ENCODE measurements at places on chromosomes 4 and X. TPM values are rescaled to one million over a fixed set of nuclear protein-coding genes. Genes with fewer than 3 reads are reported as not detected.

Gene RBM46
- total RNA-seq: not detected

Gene PGK1
- 1,050 TPM for total RNA-seq

- DNase-seq: no peak
Observed at GRCh38 chr4:77510367-77510766, 95.3 kb upstream of the CXCL13 start.

DNA sequence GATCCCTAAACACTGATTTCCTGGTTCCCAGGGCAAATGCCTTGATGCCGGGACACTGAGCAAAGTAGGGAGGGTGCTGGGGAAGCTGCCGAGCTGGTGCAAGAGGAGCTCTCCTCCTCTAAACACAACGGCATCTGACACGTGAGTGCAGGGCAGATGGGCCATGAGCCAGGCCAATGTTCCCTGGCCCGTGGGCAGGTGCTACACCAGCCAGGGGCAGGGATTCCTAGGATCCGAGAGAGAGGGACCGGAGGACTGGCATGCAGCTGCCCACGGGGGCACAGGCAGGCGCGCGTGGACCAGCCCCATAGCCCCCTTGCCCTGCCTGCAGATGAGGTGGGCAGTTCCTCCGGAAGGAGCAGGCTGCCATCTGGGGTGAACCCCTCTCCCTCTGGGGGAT is 66.8 kb upstream of the AFAP1 start:
- no peak for DNase-seq

DNA sequence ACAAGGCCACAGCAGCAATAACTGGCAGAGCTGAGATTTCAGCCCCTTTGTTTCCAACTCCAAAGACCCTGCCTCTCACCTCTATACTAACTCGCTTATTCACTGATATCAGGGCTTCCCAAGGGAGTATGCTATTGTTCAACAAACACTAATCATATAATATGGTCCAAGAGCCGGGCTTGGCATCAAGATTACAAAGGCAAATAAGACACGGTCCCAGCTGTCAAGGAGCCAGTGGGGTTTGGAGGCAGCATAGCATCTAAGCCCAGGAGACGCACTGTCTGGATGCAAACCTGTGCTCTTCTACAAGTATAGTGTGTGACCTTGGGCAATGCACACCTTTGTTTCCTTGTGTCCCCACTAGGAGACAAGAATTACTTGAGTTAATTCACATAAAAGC is 28.7 kb downstream of the PAPSS1 start:
- DNase-seq: no peak

Gene CHRDL1
- not detected for total RNA-seq

DNA sequence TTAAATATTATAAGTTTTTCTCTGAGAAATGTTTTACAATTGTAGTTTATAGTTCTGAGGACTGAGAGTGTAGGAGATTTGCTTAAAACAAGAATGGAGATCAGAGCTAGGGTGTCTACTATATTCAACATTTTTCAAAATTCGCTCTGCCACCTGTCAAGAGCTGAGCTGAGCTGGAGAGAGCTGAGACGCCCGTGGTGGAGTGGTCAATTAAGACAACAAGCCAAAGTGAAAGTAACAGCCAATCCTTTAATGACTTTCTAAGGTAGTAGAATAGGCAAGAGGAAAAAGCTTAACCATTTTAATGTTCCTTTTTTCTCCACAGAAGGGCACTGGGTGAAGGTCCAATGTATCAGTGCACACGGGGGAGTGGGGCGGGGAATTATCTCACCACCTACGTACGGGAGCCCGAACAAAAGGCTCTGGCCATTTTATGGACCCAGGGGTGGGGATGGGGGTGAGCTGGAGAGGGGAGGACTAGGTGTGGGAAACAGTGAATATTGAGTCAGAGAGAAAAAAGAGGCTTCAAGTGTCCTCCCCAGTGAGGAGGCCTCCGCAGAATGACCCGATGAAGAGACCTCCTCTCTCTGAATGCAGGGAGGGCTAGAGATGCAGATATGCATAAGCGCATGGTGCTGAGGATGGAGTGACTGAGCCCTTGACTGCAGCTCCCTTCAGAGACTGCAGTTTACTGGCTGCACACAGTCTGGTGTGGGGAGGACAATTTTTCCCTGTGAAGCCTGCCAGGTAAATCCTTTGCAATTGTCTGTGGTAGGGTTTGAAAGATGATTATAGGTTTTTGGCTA is 60.8 kb downstream of the SPCS3 start:
- no peak for DNase-seq

DNA sequence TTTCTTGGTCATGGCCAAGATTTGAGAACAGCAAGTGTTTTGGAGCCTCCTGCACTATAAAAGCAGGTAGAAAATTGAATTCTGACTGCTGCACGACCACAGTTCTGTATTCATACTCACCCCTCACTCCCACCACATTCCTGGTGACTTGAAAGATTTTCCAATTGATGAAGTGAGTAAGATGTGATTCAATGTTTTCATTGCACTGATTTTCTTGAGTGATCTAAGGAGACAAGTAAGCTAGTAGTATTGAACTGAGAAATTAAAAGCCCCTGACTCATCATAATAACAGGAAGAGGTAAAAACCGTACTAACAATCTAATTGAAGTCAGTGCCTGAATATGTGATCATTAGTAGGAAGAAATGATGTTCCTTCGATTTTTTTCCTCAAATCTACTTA is 6.1 kb upstream of the SEC24D start:
- no peak for DNase-seq

GRCh38 chrX:129961180-129962083 is 21.0 kb upstream of the BCORL1 start:
- DNase-seq: peak; percentile 81

DNA sequence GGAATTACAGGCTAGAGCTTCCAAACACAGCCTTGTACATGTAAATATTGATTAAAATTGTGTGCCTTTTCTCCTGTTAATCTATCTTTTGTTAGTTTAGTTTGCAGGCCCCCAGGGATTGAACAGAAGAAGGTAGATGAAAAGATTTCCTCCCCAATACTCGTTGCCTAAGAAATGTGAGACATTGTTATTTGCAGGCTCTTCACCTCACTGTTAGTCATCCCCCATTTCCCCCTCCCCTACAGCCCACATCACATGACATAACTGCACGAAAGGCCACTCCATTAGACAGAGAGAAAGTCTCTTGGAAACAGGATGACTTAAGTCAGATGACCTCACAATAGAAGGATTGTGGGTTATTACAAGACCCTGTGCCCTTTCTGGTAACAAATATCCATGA is 13.3 kb upstream of the MID1 start:
- no peak for DNase-seq

DNA sequence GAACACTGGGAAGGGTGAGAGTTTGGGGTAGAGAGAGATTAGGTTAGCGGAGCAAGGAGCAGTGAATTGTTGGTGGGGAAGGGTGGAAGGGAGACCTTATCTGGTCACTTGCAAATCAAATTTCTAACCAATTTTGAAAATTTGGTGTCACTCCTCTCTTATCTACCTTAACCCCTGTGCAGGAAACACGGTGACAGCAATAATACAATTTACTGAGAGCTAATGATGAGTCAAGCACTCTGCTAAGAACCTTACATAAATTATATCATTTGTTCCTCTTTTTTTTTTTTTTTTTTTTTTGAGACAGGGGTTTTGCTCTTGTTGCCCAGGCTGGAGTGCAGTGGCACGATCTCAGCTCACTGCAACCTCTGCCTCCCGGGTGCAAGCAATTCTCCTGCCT is 116.4 kb downstream of the C4orf51 start:
- no peak for DNase-seq

- peak; percentile 76 for DNase-seq
Observed at GRCh38 chr4:140150636-140150885, 3.4 kb downstream of the MAML3 start.

DNA sequence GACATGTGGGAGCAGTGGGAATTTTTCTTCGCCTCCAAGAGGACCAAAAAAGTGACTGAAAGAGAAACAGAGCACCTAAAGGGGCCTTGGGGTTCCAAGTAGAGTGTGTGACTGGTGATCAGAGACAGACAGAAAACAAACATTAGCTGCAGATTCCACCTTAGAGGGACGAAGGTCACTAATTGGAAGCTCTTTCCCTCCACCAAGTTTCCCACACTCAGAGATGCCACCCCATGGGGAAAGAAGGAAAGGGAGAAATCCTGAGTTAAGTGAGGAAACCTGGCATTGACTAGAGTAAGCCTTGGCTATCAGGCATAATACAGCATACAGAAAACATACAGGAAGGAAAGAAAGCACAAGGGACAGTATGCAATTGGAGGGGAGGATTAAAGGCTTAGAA is 90.9 kb downstream of the HNRNPD start:
- DNase-seq: no peak

Gene AMTN
- not detected for total RNA-seq
